ENCODE measurements at places on chromosomes 1 and 21.

GRCh38 chr1:207883104-207883651 is 27.7 kb downstream of the CD34 start:
- no peak for DNase-seq

GRCh38 chr1:59022799-59023198 is 239.0 kb upstream of the JUN start:
- DNase-seq: no peak

DNA sequence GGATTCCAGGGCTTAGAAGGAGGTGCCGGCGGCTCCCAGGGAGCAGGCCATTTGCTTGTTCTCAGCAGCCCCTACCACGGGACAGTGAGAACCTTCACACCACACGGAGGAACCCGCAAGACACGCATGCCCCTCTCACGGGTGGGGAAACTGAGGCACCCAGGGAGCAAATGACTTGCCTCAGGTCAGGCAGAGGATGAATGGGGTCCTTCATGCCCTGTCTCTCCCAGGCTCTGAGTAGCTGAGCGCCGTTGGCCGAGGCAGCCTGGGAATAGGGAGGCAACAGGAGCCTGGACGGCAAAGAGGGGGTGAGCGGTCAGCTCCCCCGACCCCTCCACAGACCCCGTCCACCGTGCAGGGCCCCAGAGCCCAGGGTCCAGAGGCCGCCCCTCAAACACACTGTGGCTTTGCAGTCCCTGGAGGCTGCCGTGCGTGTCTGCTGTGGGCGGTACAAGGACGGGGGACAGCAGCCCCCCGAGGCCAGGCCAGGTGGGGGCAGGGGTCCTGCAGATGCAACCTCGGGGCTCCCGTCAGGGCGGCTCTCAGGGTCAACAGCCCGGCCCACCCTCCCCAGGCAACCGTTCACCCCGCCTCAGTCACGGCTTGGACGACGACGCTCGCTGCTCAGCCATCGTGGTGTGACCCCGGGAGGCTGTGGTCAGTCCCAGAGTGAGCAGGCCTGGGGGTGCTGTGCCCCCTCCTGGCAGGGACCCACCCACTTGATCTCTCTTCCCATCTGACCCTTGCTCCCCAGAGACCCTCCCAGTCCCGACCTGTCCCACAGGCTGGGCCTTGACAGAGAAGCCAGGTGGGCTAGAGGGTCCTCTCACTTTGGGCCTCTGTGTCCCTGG is 15.8 kb upstream of the COL6A2 start:
- DNase-seq: no peak

DNA sequence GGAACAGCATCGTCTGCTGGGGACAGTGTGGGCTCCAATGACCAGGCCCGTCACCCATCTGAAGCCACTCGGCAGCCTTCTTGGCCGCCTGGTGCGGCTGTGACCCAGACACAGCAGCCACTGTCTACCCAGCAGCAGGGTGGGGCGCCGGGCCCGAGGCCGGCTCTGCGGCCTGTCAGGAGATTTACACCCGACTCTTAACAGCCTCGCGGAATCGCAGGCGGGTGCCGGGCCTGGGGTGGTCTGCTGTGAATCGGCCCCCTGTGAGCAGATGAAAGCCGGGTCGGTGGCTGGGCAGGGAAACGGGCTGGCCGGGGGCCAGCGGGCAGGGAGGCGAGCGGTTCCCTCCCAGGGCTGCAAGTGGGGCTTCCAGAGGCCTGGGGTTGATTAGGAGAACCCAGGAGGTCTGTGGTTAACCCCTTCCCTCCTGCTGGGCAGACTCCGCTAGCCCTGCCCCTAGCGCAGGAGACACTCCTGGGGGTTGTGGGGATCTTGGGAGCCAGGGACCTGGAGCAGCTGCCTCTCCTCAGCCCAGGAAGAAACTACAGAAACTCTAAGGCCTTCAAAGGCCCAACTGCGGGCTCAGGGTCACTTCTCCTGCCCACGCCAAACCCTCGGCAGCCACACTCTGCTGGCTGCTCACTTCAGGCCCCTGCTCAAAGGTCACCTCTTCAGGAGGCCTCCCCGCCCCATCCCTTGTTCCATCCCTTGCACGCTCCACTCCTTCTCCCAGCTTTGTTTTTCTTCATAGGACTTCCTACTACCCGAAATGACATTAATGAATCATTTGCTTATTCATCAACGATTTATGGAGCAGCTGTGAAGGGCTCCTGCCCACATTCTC is 15.6 kb downstream of the RUNX3 start:
- DNase-seq: no peak

GRCh38 chr1:34322969-34323368 is 146.3 kb downstream of the C1orf94 start:
- no peak for DNase-seq

DNA sequence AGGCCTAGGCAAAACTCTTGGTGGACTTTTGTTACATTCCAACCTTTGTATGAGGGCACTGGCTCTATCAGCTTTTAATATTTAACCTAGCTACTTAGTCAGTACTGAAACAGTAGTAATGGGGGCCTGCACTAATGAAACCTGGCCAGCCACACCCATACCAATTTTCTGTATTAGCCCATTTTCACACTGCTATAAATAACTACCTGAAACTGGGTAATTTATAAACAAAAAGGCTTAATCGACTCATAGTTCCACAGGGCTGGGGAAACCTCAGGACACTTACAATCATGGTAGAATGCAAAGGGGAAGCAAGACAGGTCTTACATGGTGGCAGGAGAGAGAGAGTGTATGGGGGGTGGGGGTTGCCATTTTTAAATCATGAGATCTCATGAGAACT is 245.7 kb upstream of the RGS18 start:
- no peak for DNase-seq

DNA sequence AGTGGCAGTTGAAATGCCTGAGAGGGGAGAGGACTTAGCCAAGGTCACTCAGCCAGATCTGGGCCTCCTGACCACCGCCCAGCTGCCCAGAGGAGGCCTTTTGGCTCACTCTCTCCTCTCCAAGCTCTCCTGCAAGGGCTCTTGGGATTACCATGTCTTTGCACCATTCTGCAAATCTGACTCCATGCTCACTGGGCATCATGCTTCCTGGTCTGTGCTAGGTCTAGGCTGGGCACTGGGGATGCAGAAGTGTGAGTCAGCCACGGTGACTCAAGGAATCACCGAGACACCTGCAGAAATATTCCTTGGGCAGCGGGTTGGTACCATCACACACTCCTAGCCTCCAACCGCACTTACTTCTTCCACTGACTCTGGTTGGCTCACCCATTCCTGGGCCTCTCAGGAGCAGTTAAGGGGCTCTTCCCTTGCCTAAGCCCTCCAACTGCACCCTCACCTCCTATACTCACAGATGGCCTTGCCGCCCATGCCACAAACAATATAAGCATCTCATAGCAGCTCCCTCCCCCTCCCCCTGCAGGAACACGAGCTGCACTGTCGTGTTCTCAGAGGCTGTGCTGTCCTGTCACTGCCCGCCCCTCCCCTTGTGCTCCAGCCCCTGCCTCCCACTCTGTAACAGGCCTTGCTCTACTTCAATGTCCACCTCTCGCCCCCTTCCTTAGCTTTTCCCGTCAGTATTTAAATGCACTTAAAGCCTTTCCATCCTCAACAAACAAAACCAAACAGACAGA is 34.8 kb downstream of the CDCP2 start:
- DNase-seq: no peak

- DNase-seq: no peak
Measured at GRCh38 chr1:243520831-243521230, 265.0 kb downstream of the SDCCAG8 start.

- DNase-seq: no peak
Measured at GRCh38 chr1:45444609-45445131, 46.3 kb downstream of the TESK2 start.

DNA sequence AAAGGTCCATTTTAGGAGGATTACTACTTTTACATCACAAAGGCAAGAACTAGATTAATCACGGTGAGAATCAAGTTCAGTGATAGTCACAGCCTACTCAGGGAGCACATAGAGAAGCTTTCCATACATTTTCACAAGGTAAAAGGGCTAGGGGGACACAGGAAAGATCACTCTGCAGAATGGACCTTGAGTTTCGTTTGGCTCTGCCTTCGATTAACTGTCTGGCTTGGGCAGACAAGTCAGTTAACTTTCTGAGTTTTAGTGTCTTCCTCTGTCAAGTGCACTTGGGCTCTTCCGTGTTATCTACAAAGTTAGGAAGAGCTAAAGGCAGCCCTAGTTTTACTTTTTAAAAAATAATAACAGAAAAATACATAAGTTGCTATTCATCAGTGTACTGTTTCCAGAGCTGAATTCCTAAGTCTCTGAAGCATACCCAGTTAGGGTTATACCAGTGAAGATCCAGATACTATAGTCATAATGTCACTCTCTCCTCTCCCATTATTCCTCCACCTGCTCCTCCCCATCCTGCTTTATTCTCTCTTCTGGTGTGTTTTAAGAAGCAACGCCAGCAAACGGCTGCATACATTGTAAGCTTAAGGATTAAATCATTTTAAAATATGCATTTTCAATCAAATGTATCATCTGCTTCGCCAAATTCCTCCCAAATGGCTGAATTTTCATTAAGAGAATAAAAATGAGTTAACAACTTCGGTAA is 1.7 kb downstream of the CEP170 start:
- no peak for DNase-seq

DNA sequence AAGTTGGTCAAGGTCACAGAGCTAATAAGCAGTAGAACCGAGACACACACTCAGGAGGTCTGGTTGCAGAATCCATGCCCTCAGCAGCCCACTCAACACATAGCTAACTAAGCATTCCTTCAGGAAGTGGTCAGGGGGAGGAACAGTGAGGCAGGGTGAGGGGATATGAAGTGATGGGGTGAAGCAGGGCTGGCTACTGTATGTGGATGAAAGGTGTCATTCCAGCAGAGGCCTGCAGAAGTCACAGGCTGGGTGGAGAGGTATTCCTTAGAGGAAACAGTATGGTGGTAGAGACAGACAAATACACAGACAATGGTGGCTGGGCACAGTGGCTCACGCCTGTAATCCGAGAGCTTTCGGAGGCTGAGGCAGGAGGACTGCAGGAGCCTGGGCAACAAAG is 14.1 kb downstream of the TMCO4 start:
- no peak for DNase-seq

DNA sequence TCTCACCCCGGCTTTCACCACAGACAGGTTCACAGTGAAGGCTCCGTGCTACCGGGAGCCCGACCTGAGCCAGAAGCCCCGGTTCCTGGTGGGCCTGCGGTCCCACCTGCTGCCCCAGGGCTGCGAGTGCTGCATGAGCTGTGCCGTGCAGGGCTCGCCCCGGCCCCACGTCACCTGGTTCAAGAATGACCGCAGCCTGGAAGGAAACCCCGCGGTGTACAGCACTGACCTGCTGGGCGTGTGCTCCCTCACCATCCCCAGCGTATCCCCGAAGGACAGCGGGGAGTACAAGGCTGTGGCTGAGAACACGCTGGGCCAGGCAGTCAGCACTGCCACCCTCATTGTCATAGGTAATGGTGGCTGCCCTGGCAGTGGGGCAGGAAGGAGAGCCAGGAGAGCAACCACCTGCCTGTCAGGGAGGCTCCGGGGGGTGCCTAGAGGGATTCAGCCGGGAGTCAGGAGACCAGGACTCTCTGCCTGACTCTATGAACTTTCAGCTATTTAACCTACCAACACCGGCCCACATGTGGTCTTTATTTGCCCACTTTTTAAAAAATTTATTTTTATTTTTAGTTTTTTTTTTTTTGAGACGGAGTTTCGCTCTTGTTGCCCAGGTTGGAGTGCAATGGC is 36.4 kb downstream of the IGFN1 start:
- no peak for DNase-seq

- no peak for DNase-seq
Measured at GRCh38 chr21:31766899-31767298, 35.0 kb upstream of the SCAF4 start.

GRCh38 chr1:160708118-160708517 is 3.5 kb downstream of the CD48 start:
- DNase-seq: no peak

- DNase-seq: no peak
Measured at GRCh38 chr1:104466068-104466467, 716.4 kb downstream of the AMY1C start.

DNA sequence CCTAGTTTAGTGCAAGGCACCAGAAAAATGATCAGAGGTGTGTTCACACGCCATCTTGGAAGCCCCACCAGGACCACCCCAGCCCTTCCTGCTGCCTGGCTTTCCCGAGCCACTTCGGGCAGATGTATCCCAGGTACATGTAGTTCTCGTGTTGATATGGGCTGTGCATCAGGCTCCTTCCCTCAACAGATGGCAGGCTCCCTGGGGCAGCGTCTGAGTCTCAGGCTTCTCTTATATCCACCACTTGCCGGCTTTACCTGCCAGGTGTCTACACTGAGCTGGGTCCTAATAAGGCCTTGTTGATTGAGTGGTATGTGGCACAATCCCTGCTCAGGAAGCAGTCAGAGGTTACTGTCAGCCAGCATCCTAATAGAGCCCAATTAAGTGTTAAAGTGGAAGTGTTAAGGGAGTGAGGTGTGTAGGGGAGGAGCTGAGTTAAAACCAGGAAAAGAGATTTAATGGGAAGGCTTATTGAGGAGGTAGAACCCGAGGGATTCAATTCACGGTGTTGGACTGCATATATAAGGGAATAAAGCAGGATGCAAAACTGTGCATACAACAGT is 8.5 kb downstream of the GPA33 start:
- no peak for DNase-seq

DNA sequence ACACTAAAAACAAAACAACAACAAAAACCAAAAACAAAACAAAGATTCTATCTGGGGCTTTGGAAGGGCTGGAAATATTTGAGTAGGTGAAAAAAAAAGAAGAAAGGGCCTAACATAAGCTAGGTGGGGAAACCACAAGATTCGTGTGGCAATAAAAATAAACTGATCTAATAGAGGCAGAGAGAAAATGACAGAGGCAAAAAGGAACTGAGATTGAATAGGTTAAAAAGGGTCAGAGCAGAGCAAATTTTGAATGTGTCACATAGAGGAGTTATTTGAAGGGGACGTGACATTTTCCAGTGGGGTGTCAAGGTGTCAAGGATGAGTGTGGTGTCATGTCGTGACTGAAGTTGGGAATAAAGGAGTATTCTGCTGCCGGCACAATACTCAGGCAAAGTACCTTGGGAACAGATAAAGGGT is 65.2 kb upstream of the RALGPS2 start:
- DNase-seq: no peak

- DNase-seq: no peak
Measured at GRCh38 chr1:41891199-41891896, 27.4 kb downstream of the HIVEP3 start.

DNA sequence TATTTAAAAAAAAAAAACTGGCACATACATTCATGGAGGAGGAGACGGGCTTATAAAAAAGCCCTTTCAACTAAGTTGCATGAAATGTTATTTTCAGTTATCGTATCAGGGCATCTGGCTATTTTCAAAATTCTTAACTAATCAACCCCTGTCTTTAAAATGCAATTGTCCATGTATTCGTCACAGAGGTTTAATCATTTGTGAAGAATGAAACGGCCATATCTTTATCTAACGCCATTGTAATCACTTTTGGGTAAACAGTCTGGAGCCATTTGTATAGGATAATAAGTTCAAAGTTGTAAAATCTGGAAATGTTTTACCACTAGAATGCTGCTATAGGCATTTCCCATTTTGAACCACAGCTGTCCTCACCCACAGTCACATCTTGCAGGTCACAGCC is 30.4 kb downstream of the SLC30A10 start:
- no peak for DNase-seq

- DNase-seq: no peak
Measured at GRCh38 chr1:2209400-2210083, 15.0 kb upstream of the FAAP20 start.
